ENCODE measurements at places on chromosomes 1 and 21.

- no peak for DNase-seq
Observed at GRCh38 chr1:1179983-1180861, 6.5 kb downstream of the TTLL10 start.

- no peak for DNase-seq
Observed at GRCh38 chr1:61392409-61393242, 310.3 kb downstream of the NFIA start.

DNA sequence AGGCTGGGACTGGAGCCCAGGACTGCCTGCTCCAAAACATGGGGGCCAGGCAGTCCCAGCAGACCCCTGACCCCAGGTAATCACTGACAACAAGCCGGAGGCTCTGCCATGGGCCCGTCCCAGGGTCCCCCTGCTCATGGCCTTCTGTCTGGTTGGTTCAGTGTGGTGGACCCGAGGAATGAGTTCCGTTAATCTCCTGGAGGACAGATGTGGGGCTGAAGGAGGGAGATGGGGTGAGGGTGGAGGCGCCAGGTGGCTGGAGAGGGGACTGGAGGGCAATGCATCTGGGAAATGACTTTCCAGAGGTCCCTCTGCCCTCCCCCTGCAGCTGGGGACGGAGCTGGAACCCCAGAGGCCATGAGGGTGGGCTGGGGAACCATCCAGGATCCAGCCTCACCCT, 103.2 kb downstream of the EBNA1BP2 start:
- no peak for DNase-seq

DNA sequence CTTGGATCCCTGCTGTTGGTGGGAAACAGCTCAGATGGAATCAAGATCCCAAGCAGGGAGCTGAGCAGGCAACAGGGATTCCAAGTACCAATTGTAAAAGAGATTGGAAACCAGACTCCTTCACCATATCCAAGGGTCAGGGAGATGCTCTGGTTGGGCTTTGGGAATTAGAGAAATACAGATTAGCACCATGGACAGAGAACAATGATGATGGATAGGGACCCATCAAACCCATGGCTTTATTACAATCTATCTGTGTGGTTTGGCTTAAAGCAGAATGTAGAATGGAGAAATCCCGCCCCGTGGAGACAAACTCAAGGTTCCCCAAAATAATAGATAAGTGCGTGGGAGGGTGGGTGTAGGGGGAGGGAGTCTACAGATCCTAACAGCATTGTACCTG, 120.7 kb upstream of the CSF3R start:
- DNase-seq, result no peak

DNA sequence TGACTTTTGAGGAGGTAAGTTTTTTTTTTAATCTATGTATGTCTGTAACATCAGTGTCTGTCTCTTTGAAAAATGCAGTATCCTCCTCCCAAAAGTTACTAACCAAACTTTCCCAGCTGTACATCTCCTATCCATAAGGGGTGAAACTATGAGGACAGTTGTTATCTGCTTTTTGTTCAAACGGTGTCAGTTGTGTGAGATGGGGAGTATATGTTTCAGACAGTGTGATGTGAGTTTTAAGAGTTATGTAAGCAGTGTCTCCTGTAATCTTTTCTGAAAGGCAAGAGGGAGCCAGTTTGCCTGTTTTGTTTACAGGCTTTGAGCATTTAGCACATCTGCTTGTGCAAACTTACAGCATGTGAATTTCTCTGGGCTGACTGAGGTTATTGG, 34.8 kb upstream of the CACYBP start:
- peak; percentile 52 for DNase-seq

DNA sequence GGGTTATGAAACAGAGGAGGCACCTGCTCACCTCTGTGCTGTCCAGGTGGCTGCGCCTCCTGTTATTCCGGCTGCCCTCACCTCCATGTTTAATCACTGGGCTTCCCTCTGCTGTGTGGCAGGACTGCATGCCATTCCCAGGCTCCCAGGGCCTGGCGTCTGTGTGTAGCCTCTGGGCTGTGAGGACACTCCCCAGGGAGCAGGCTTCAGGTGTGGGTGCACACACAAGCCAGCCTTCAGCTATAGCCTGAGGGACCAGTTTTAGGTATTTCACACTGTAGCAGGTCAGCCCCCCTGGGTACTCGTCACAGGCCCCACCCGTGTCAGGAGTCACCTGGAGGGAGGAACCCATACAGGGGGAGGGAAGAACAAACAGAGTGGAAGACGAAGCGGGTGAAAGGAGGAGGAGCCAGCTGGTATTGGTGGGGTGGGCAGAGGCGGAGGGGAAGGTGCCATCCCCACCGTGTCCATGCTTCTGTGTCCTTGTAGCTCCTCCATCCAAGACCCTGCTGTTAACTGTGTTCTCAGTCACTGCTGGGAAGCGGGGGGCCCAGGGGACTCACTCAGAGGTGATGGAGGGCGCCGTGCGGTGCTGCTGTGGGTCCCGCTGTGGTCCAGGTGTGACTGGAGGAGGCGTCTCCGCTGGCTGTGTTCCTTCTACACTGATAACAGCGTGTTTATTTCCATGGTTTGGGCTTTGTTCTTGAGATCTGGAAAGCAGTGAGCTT, 158.6 kb downstream of the PGBD5 start:
- no peak for DNase-seq

DNA sequence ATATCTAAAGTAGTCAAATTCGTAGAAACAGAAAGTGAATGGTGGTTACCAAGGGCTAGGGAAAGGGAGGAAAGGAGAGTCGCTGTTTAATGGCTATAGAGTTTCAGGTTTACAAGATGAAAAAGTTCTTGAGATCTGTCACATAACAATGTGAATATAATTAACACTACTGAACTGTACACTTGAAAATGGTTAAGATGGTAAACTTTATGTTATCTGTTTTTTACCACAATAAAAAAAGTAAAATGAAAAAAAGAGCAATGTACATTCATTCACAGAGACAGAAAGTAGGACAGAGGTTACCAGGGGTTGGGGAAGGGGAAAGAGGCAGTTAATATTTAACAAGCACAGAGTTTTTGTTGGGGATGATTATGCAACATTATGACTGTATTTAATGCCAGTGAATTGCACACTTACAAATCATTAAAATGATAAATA, 53.3 kb upstream of the SEC16B start:
- no peak for DNase-seq

GRCh38 chr1:12448746-12449177, 169.2 kb downstream of the DHRS3 start:
- DNase-seq, result peak; percentile 98

- no peak for DNase-seq
Observed at GRCh38 chr1:208934933-208935332, 648.6 kb upstream of the CAMK1G start.

DNA sequence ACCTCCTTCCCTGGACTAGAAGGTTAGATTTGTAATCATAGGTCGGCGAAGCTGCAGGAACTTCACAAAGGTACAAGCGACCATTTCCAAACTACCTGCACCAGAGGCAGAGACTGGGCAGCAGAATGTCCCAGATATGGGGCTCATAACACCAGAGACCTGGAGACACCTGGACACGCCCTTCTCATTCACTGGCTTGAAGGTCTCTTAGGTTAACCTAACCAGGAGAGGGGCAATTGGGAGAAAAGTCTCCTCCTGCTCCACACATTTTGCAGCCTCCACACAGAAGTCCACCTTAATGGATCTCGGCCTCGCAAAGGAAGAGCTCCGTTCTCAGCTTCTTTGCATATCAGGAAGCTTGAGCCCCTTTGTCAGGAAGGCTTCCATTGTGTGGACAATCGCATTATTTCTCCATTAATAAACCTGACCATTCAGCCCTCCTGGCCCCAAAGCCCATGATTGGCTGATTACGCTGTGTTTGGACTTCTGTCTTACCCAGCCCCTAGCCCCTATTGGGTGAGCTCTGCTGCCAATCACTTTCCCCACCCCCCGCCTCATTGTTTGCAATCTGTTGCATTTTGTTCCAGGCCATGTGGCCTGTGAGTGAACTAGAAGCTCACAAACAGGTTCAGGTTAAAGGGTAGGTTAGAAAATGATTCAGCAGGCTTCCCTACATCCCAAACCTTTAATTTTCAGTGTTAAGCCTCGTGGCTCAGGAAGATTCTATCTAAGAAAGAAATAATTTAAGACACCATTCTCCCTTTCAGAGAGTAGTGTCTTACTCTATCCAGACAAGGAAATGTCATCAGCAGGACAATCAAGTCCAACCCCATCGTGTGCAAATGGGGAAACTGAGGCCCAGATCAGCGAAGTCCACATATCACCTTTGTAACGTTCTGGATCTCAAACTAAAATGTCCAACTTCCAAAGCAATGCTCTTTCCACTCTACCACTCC, 2.8 kb downstream of the MYCL start:
- DNase-seq, result peak; percentile 19

- DNase-seq, result no peak
Observed at GRCh38 chr1:180182643-180183311, 28.1 kb downstream of the QSOX1 start.

DNA sequence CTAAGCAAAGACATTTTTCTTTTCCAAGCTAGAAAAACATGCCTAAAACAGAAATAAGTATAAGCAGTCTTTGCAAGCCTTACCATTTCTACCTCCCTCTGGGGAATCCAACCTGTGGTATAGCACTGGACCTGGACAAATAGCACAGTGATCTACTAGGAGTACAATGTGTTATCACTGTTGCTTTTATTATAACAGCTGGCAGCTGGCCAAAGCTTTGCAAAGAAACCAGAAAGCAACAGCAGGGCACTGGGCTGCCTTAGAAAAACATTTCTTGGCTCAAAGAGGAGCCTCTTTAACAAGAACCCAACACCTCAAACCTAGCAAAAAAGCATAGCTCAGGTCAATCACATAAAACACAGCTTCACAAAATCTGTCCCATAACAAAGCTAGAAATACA, 294.5 kb upstream of the GREM2 start:
- no peak for DNase-seq

GRCh38 chr21:34511787-34512455, at the start of gene KCNE1:
TSS of gene KCNE1 (minus strand) at chr21:34512210. CDS start at chr21:34449634, 62,576 bp downstream.
- no peak for DNase-seq

DNA sequence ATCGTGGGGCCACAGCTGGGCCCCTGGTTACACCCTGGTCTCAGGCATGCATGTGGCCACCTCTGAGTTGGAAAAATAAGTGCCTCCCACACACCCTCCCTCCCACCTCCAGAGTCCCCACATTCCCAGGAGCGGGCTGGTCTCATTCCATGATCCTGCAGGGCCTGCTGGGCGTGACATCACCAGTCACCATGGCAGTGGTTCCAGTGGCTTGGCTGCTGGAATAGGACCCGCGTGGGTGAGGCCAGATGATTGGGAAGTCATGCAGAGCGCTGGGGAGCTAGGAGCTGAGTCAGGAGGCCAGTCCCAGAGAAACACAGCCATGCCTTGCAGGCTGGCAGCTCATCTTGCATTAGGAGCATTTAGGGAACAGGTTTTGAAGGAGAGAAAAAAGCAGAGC, 125.4 kb upstream of the TMEM51 start:
- DNase-seq, result no peak

- no peak for DNase-seq
Observed at GRCh38 chr21:39220150-39220549, 36.9 kb upstream of the PSMG1 start.

DNA sequence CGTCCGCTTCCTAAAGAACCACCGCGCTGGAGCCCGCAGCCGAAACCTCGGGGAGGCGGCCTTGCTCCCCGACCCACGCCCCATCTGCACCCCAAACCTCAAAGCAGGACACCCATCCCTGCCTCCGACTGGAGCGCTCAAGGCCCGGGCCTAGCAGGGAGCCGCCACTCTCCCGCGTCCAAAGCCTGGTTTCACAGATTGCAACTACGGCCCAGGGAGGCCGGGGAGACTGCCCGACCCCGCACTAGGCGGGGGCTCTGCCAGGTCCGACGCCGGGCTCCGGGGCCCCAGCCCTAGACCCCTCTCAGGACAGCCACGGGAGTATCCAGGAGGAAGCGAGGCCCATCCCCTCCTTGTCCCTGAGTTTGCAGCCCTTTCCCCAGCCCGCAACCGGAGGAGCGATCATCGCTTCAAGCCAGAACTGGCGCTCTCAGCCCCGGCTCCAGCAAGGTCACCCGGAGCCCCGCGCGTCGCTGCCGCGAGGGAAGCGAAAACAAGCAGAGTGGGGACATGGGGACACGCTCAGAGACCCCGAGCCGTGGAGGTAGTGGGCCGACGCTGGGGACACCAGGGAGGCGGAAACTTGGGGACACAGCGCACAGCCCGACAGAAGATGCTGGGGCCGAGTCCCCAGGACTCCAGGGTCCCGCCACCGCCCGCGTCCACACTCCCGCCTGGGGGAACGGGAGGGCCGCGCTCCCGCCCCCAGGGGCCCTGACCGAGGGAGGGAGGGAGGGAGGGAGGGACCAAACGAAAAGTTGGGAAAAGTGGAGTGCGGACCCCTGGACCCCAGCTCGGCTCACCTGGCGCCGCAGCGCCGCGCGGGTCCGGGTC, 433 bp downstream of the TMEM200B start:
- peak; percentile 58 for DNase-seq

- DNase-seq, result no peak
Observed at GRCh38 chr1:98931128-98931835, 73.4 kb downstream of the PLPPR5 start.

- DNase-seq, result no peak
Observed at GRCh38 chr1:3671371-3672180, 19.3 kb downstream of the TP73 start.

- no peak for DNase-seq
Observed at GRCh38 chr1:6513320-6513801, 21.9 kb upstream of the PLEKHG5 start.

- no peak for DNase-seq
Observed at GRCh38 chr1:47703981-47704596, 266.2 kb downstream of the FOXD2 start.

- no peak for DNase-seq
Observed at GRCh38 chr1:177106196-177106595, 58.3 kb downstream of the ASTN1 start.

Data from erythroblast (primary cell).